Upper lobe of left lung (tissue), 6 donors: ENCODE measurements at places on chromosomes 13 and 19. TPM values are rescaled to one million over a fixed set of nuclear protein-coding genes. Genes with fewer than 3 reads are reported as not detected.

SMIM44 gene
- total RNA-seq = not detected

GRCh38 chr19:5968431-5969373 lies 9.2 kb downstream of the RANBP3 start:
- H3K4me1 ChIP-seq = peaks cover 66% of the 10 kb centered on the region
- peak overlapping the region; percentile 72 for H3K27ac ChIP-seq
- DNase-seq = peak; percentile 77

- H3K36me3 ChIP-seq = no peaks in the 10 kb centered on the region
- H3K4me3 ChIP-seq = no peak overlapping the region
- peak overlapping the region; percentile 14 for H3K27ac ChIP-seq
Observed at GRCh38 chr13:114142640-114143490, 10.4 kb upstream of the RASA3 start.

GRCh38 chr19:19402656-19403372 lies 2.7 kb upstream of the GATAD2A start:
- H3K27ac ChIP-seq = peak overlapping the region; percentile 46
- H3K4me1 ChIP-seq = peaks cover 62% of the 10 kb centered on the region
- H3K4me3 ChIP-seq = no peak overlapping the region
- no peaks in the 10 kb centered on the region for H3K27me3 ChIP-seq
- DNase-seq = no peak

SYNE4 gene
- total RNA-seq = 11.9 TPM

C19orf81 gene
- 5.2 TPM for total RNA-seq

- H3K27ac ChIP-seq = no peak overlapping the region
- no peak overlapping the region for H3K4me3 ChIP-seq
- no peak for DNase-seq
- no peaks in the 10 kb centered on the region for H3K4me1 ChIP-seq
Observed at GRCh38 chr19:28301961-28302360, 911.0 kb downstream of the UQCRFS1 start.

DKKL1 gene
- total RNA-seq = not detected

- H3K36me3 ChIP-seq = no peaks in the 10 kb centered on the region
- no peak overlapping the region for H3K27ac ChIP-seq
- peaks cover 50% of the 10 kb centered on the region for H3K4me1 ChIP-seq
- H3K27me3 ChIP-seq = peaks cover 10% of the 10 kb centered on the region
- no peak for DNase-seq
- peak overlapping the region; percentile 39 for H3K4me3 ChIP-seq
Observed at GRCh38 chr19:7505288-7505681, 10.6 kb upstream of the ZNF358 start.

DNA sequence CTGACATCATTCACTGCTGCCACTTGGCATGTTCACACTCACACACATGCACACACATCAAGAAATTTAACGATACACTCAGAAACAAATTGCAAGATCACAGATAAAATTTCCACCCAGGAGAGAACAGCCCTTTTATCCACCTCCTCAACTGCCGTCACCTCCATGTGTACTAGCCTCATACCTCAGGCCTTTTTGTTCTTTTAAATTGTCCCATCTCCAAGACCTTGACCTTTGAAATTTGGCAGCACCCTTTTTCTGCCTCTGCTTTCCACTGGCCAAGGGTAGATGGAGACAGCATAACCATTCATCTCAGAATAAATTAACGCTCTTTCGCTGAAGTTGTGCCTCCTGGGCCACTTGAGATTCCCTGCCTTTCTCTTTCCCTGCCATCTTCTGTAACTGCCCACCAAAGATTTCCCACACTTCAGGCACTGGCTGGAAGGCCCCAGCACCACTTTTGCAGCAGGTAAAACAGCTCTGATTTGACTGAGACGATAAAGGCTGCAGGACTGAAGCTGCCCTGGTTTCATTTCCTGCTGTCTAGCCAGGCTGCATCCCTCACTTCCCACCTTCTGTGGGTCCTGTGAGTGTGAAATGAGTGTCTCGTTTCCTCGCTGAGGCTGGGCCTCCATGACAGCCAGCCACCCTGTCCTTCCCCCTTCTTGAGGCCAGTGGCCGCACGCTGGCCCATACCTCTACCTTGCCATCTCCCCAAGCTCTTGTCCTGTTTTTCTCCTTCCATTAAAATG lies 39.3 kb downstream of the MBNL2 start:
- peak overlapping the region; percentile 62 for H3K27ac ChIP-seq
- no peaks in the 10 kb centered on the region for H3K36me3 ChIP-seq

GRCh38 chr19:750640-751423 lies at the start of gene MISP:
MISP (plus strand) TSS chr19:751112; CDS start chr19:756947, 5,835 bp downstream.
- H3K4me3 ChIP-seq = peak within 1 kb of the TSS; percentile 10
- H3K27ac ChIP-seq = peak within 1 kb of the TSS; percentile 79
- no peaks in the 10 kb centered on the region for H3K36me3 ChIP-seq
- no peaks in the 10 kb centered on the region for H3K27me3 ChIP-seq
- peak; percentile 81 for DNase-seq
- H3K4me1 ChIP-seq = peaks cover 5% of the 10 kb centered on the region
